ENCODE measurements at places on chromosomes 2 and 18. TPM values are rescaled to one million over a fixed set of nuclear protein-coding genes. Genes with fewer than 3 reads are reported as not detected.

DNA sequence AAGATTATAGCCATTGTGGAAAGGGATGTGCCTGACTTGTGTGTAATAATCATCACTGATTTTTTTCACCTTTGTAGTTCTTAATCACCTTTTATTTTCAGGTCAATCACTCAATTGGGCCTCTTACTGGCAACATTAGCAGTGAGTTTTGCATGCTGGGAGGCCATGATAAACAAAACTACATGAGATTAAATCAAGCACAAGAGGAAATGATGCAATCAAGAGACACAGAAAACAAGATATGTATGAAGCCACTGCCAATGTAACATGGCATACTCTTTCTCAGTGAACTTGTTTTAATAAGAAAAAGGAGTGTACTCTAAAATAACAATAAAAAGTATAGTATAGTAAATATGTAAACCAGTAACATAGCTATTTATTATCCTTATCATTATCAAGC is 69.9 kb upstream of the FSIP2 start:
- DNase-seq: no peak

GRCh38 chr2:165003443-165004130 is 48.3 kb upstream of the SLC38A11 start:
- no peak for DNase-seq

GRCh38 chr2:45688479-45689298 is 37.2 kb downstream of the PRKCE start:
- no peak for DNase-seq

DNA sequence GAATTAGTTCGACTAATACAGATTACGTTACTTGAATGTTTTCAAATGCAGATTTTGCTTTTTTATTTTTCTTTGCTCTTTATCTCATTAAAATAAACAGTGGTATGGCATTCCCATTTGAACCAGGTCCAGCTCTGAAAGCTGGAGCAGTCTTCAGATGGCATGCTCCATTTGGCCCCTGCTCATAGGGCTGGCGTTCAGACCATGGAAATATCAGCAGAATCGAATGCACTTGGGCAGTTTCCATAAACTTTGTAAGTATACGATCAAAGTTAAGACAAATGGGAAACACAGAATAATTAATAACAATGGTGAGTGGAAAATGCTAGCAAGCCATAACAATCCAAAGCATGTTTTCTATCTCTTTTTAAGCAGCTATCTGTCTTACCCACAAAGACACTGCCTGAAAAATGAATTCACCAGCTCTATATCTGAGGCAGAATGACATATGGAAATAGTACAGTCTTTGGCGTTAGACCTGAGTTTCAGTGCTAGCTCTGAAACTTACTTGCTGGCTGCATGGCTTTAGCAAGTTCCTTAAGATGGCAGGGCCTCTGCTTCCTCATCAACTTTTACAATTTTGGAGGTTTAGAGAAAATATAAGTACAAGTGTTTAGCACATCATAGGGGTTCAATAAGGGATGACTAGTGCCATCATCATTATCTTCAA is 131.6 kb downstream of the BCL2 start:
- DNase-seq: no peak

Gene POTEJ
- total RNA-seq: not detected

GRCh38 chr2:51224790-51225189 is 192.9 kb upstream of the NRXN1 start:
- no peak for DNase-seq

GRCh38 chr18:50994031-50994430 is 26.2 kb downstream of the ELAC1 start:
- DNase-seq: no peak

DNA sequence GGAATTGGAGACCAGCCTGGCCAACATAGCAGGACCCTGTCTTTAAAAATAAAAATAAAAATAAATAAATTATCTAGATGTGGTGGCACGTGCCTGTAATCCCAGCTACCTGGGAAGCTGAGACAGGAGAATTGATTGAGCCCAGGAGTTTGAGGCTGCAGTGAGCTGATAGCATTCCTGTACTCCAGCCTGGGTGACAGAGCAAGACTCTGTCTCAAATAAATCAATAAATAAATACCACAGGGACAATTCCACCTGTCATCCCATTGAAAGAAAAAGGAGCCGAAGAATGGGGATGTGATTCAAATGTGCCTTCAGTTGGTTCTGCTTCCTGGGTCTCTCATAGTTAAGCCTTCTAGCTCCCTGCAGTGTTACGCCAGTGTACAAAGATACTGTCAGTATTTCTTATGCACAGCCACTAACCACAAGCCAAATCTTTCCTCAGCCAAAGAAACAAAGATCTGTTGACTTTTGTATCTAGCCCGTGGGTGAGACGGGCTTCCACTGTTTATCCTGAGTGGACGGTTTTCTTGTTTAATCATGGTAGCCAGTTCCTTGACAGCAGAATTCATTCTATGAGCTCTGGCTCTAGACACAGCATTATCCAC is 12.6 kb downstream of the LGALSL start:
- DNase-seq: no peak

- no peak for DNase-seq
Measured at GRCh38 chr2:898319-898718, 52.3 kb upstream of the SNTG2 start.

GRCh38 chr18:37565977-37566478 is 430 bp upstream of the CELF4 start:
- DNase-seq: no peak

- DNase-seq: no peak
Measured at GRCh38 chr2:45055162-45055605, 45.9 kb upstream of the SIX2 start.

DNA sequence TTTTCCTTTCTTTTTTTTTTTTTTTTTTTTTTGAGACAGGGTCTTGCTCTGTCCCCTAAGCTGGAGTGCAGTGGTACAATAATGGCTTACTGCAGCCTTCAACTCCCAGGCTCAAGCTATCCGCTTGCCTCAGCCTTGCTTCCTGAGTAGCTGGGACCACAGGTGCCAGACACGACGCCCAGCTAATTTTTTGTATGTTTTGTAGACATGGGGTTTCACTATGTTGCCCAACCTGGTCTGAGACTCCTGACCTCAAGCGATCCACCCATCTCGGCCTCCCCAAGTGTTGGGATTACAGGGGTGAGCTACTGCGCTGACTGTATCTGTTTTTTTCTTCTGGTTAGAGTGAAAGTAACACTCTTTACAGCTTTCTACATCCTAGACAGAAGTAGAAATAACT is 240.3 kb upstream of the FBXO11 start:
- DNase-seq: no peak

DNA sequence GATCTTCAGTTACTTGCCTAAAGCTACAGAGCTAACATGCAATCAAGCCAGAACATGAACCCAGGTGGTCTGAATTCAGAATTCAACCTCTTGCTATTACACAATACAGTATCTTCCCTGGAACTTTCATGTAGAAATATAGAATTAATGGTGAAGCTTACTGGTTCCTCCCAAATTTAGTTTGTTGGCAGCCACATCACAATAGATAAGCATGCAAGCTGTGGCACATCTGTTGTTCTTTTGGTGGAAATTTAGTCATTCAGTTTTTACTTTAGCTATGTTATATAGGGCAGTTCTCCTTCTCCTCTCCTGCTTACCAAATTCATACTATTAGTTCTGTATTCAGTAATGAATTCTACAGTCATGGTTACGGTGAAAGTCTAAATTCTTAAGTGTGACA is 101.0 kb upstream of the RNF152 start:
- DNase-seq: no peak

Gene MC2R
- total RNA-seq: not detected

Gene TXNDC2
- not detected for total RNA-seq

GRCh38 chr18:5198311-5198710 is 1.3 kb upstream of the AKAIN1 start:
- DNase-seq: no peak

DNA sequence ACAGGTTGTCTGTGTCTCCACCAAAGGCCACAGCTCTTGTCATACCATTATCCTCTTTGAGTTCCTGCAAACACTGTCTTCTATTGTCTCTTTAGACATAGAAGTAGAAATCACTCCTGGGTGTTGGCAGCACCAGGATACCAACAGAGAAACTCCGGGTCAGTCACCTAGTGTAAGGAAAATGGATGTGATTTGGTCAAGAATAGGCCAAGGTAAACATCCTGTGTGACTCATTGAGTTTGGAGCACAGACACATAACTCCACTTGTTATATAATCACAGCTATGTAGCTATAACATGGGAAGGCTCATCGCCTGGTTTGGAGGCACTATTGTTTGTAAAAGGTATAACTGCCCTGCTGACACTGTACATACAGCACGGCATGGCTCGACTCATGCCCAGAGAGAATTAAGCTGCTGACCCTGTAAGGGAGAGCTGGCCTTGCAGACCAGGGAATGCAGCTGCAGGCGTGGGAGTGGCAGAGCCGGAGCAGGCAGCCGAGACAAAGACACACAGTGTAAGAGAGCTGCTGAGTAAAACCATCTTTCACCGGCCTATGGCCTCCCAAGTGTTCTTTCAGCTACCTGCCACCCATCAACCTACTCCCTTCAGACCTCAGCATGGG is 3.4 kb upstream of the TXNL1 start:
- DNase-seq: no peak

Gene ZBTB7C
- 0.10 TPM for total RNA-seq

DNA sequence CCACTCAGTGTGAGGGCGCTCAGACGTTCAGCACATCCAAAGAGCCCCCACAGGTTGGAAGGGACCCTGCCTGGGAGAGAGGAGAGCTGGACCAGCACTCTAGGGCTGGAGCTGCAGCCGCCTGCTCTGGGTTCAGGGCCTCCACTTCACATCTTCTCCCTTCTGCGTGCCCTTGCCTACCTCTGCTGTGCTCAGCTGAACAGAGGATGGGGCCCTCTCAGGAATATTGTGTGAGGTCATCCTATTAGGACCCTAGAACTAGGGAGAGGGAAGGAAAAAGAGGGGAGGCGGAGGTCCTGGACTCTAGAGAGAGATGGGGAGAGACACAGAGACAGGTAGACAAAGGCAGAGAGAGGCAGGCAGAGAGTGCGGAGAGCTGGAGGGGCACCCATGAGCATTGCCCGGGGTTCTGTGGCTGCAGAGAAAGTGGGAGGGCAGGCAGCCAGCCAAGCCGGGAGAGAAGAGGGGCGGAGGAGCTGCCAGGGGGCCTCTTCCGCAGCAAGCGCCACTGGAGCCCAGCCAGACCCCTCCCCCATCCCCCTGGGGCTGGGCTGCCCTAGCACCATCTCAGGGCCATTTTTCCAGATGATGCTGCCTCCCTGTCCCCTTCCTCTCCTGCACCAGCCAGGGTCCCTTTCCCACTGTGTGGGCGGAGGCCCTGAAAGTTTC is 8.3 kb upstream of the TNS1 start:
- DNase-seq: no peak

- DNase-seq: no peak
Measured at GRCh38 chr18:25976554-25976953, 113.9 kb downstream of the SS18 start.

DNA sequence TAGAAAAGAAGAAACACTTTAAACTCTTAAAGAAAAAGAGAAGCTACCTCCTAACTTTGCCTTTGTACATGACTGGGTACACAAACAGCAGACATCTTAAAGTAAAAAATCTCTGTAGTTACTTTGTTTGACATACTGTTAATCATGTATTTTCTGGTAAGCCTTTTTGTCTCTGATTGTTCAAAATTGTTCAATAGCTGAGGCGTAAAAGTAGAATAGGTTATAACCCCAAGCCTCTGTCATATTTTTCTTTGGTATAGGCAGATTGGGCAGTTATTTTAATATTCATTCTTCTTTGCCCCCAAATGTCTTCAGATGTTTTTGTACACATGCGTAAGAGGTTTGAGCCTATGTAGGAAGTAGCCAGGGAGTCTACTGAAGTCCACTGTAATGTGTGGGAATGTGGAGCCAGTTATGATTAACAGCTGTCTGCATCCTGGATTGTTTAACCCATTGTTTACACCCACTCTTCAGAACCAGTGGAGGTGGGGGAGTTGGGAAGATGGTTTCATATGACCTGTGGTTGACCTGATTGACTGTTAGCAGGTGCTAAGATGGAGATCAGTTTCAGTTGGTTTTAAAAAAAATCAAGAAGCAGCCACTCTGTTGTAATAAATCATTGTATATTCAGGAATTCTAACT is 150.5 kb downstream of the TANC1 start:
- no peak for DNase-seq

Gene ALLC
- total RNA-seq: not detected

Gene TUBB8B
- total RNA-seq: not detected

GRCh38 chr2:237723602-237724001 is 75.0 kb upstream of the RBM44 start:
- DNase-seq: no peak

Gene CHRND
- not detected for total RNA-seq

Gene LYG2
- not detected for total RNA-seq

- DNase-seq: peak; percentile 78
Measured at GRCh38 chr2:118003396-118003824, 10.5 kb downstream of the CCDC93 start.

- DNase-seq: no peak
Measured at GRCh38 chr2:211331736-211332135, 775.3 kb downstream of the CPS1 start.

DNA sequence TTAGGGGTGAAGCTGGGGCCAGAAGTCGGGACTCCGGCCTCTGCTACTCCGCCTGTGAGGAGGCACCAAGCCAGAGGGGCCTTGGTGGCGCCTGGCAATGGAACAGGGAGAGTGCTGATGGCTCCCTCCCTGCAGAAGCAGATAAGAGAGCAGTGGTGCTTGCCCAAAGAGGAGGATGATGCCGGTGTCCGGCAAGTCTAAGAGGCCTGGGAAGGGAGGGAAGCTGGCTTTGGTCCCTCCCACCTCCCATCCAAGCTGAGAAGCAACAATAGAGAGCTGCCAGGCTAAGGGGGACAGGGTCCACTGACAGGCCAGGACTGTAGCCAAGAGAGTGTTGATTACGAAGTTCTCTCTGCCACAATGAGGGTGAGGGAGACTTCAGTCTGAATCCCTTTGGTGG is 479.5 kb downstream of the TNS1 start:
- DNase-seq: no peak

Gene STRADB
- 25.1 TPM for total RNA-seq

Gene ITPRID2
- 68.3 TPM for total RNA-seq

- peak; percentile 46 for DNase-seq
Measured at GRCh38 chr2:209334188-209335017, 89.4 kb upstream of the MAP2 start.

GRCh38 chr2:206939340-206939739 is at the start of gene CPO:
Gene CPO (plus strand): TSS chr2:206939518. CDS start chr2:206939600, 82 bp downstream.
- DNase-seq: no peak

GRCh38 chr2:239828192-239828972 is 196.8 kb downstream of the NDUFA10 start:
- DNase-seq: no peak

- DNase-seq: peak; percentile 39
Measured at GRCh38 chr2:62306751-62307468, 111.0 kb downstream of the B3GNT2 start.

Gene EVA1A
- not detected for total RNA-seq

DNA sequence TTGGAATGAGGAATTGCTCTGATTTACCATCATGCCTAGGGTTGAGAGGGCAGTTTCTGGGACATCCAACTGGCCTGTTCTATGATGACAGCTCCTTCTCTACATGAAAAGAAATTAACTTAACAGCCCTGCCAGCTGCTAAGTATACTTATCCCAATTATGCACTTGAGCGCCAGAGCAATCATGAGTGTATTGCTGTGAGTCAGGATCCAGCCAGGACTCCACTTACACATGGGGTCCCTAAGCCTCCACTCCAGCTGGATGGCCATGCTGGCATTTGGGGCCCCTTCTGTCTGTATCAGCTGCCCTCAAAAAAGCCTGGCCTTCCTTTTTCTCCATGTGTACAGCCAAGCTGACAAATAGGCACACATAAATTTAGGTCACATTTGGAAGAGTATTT is 481.9 kb downstream of the TMX3 start:
- DNase-seq: no peak

All from activated CD4-positive, alpha-beta T cell treated with anti-CD3 and anti-CD28 coated beads, Interleukin-2, amount 10 ng/mL, durations not matched to agents 7 days and 5 days (primary cell).